ENCODE measurements at places on chromosomes 5 and 9.

- no peak for DNase-seq
These were observed 487.3 kb downstream of the CCDC171 start for GRCh38 chr9:16039988-16040761.

DNA sequence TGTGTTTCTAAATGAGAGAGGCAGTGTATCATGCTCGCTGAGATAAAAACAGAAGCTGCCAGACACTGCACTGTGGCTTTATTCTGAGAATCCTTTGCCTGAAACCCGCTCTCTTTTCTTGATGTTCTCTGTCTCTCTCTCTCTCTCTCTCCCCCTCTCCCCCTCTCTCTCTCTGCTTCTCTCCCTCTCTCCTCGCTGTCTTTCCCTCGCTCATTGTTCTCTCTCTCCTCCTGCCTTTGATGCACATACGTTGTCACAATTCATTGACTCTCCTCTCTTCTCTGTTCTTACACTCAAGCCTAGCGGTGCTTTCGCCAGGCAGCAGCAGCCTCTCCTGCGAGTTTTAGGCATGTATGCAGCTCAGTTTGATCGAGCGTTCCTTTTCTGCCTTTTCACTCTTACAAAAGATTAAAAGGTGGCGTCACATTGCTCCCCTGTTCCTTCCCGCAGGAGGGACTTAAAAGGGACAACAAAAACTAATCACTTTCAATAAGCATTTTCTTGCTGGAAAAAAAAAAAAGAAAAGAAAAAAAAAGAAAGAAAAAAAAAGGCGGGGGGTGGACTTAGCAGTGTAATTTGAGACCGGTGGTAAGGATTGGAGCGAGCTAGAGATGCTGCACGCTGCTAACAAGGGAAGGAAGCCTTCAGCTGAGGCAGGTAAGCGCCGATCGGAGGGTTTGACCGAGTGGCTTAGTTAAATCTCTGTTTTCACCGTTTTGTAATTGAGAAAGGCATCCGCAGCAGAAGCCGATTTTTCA, 717.9 kb upstream of the WWC1 start:
- peak; percentile 57 for DNase-seq

DNA sequence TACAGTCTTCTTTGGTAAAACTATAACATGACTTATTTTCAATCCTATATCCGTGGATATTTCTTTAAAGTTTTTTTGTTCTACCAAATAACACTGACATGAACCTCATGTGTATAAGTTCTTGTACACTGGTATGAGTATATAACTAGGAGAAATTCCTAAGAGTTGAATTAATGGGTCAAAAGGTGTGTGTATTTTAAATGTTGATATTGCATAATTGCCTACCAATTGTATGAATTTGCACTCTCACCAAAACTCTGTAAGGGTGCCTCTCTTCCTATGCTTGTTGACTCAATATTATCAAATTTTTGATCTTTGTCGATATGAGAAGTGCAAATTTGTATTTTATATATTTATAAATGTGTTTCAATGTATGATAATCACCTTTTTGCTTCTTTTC, 22.9 kb upstream of the CCL21 start:
- DNase-seq = no peak

DNA sequence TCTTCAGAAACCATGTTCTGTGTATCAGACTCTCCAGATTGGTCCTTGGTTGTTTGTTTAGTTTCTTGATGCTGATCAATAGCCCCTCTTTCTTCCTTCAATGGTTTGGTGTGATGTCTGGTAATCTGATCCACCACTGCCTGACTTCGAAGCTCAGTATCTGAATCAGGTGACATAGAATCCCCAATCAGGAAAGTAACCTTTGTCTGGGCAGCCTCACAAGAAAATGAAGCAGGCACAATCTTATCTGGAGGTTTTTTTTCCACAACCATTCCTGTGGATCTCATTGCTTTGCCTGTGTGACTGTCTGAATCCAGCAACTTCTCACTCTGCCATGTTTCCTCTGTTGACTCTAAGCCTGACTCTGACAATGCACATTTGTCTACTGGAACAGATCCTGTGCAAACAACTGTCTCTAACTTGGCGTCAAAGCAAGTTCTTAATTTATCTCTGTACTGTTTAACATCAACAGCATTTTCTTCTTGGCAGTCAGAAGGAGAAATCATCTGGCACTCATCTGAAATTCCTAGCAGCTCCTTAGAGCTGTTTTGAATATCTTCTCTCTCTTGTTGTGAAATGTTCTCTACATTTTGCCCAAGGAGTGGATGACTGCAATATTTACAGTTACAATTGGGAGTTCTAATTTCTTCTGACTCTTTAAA, 37.1 kb upstream of the RAPGEF6 start:
- DNase-seq = no peak

GRCh38 chr9:135365013-135365768, 114.4 kb upstream of the PPP1R26 start:
- no peak for DNase-seq

- DNase-seq = no peak
These were observed 17.8 kb upstream of the LAMC3 start for GRCh38 chr9:130990978-130991777.

DNA sequence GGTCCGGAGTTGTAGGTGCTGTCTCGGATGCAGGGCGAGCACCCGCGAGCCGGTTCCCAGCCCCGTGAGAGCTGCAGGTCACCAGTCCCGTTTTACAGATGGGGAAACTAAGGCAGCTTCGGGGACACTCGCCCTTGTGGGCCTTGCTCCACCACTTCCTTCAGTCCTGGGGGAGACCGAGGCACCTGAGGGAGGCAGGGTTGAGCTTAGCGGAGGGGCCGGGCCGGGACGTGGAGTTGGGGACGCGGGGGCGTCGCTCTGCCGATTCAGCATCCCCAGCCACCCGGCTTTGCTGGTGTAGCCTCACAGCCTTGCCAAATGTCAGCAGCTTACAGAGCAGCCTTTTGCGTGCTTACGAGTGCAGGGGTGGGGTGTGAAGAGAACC, 530 bp downstream of the BBLN start:
- peak; percentile 54 for DNase-seq

- DNase-seq = no peak
These were observed 75.9 kb upstream of the GOLM1 start for GRCh38 chr9:86175223-86175622.

DNA sequence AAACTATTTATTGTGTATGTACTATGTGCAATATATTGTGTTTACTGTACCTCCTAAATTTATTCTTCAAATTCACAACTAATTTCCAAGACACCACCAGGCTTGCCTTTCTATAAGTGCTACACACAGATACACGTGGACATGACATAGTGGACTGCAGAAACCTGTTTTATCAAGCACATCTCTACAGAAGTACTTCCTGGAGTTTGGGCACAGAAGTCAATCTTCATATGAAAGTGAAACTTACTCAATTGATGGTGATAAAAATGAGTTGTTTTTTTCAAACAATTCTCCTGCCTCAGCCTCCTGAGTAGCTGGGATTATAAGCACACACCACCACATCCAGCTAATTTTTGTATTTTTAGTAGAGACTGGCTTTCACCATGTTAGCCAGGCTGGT, 57.6 kb downstream of the NLN start:
- DNase-seq = no peak

DNA sequence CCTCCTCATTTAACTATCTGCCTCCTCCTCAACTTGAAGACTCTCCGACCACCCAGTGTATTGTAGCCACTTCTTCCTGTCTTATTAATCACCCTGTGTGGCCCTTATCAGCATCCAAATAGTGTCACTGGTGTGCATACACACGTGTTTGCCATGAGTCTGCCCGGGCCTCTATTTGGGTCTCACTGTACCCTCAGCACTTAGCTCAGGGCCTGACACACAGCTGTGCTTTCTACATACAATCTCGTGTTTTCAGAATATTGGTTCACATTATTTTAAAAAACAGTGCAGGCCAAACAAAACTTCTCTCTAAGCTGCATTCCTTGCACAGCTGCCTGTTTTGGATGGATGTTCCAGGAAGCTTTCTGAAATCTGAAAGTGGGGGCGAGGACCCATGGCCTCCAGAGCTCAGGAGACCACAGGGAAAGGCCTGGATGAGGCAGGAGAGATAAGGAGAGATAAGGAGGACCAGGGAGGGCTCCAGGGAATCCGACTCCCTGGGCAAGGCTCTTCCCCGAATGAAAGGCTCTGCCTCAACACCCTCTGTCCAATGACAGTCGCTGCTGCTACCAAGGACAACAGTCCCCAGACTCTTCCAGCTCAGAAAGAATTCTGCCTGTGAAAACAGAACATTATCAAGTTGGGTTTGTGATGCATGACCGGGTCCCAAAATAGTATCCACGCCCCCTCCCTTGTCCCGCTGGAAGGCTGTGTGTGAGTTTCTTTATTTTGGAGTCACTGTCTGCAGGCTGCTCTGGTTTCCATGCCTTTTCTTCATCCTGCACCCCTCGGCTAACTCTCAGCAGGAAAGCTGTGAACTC, 255.6 kb downstream of the NSG2 start:
- no peak for DNase-seq

GRCh38 chr5:74412066-74412465, 228.5 kb downstream of the ENC1 start:
- DNase-seq = no peak

GRCh38 chr9:6552498-6553121, 92.9 kb downstream of the GLDC start:
- no peak for DNase-seq

GRCh38 chr5:179323026-179323870, 22.0 kb downstream of the ADAMTS2 start:
- no peak for DNase-seq

- DNase-seq = peak; percentile 96
These were observed 2.9 kb upstream of the PTGS1 start for GRCh38 chr9:122367774-122368460.

GRCh38 chr5:36606428-36607113, at the start of gene SLC1A3:
SLC1A3 (plus strand) TSS chr5:36606606; CDS start chr5:36608424, 1,818 bp downstream.
- peak; percentile 82 for DNase-seq

- no peak for DNase-seq
These were observed 204.5 kb downstream of the BRINP1 start for GRCh38 chr9:119164716-119165115.

DNA sequence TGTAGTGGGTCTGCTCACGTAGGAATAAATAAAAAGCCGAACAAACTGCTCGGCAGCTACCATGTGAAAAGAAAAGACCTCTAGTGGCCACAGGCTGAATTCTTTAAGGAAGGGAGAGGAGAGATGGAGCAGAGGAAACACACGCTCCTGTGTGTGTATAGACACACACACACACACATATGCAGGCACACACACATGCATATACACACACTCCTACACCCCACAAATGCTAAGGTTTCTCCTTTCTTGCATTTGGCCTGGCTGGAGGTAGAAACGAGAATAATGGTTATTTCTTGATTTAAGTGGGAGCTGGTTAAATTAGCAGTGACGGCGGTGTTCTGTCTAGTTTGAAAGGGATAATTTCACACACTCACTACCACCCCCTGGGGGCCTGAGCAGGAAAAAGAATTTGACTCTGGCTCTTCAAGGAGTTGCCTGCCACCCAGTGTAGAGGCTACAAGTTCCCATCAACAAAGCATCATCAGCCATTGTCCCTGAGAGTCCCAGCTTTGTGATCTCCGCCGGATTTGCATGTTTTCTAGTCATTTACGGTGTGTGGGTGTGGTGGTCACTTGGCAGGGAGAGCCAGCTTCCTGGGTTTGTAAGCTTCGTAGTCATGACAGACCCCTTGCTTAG, at the start of gene INSYN2B:
Gene INSYN2B (minus strand): TSS at position 78 of the 636 bp plus-strand sequence. CDS start 96,597 bp downstream, outside the sequence.
- peak; percentile 90 for DNase-seq

- DNase-seq = no peak
These were observed 33.1 kb upstream of the AFAP1L1 start for GRCh38 chr5:149238540-149238939.

DNA sequence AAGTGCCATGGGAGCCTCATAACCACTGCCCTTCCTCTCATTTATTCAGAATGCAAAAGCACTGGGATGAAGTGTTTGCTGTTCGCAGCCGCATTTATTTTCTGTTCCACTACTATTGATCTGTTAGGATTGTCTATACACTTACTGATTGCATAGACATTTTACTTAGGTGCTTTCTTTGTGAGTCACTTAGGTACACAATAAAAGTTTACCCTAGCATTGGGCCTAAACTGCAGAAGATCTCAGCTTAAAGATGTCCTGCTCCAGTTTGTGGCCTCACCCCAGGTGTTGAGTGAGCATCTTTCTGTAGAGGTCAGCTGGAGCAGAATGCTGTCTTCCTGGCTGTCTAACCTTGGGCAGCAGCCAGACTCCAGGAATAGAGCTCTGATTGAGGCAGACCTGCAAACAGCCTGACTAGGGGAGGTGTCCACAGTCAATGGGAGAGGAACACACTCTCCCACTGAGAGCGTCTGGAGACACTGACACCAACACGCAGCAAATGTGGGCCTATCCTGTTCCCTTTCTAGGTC, 54.0 kb downstream of the GPR21 start:
- DNase-seq = no peak

DNA sequence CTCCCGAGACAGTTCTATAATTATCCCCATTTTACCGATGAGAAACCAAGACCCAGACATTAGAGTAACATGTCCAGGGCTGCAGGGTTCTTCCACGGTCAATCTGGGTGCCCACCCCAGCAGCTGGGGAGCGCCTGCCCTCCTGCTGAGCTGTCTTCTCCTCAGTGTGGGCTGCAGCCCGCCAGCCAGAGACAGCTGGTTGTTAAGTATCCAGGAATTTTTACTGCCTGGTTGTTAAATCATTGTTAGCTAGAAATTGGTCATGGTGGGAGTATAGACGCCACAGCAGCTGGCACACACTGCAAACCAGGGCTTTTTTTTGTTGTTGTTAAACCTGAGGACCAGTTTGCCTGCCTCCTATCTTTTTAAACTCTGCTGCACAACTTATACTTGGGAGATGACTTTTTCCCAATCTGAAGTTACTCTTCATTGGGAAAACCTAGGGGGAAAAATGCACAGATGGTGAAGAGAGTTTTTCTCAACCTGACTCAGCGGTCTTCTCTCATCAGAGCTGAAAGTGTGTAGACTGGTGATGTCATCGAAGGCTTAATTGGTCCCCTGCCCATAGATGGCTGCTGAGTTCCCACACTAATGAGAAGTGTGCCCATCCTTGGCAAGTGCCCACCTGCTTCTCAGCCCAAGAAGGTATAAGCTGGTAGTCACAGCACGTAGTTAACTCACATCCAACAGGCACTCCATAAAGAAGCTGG, 208.6 kb downstream of the DRD1 start:
- DNase-seq = no peak

DNA sequence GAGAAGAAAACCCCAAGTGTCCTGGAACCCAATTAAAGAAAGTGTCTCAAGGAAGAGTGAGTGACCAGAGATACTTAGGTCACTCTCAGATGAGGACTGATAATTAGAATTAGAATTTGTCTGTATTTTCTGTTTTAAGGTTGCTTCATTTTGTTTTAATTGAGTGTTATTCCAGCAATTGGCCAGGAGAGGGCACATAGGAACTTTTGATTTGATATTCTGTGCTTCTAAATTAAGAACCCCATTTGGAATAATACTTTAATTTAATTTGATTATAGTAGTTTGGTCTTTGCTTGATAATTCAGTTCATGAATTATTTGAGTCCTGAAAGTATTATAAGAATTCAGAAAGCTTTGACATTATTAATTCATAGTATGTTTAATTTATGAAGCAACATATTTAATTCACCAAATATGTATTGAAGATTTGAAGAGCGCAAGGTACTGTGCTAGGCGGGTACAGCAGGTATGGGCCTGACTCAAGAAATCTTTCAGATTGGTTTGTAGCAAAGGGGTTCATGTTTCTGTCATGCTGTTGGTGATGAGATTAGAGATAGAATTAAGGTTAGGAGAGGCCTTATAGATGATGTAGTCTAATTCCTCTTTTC, 4.9 kb downstream of the MRPL22 start:
- DNase-seq = peak; percentile 53

All from RWPE1 (cell line).